ENCODE measurements at places on chromosomes 4 and X.

DNA sequence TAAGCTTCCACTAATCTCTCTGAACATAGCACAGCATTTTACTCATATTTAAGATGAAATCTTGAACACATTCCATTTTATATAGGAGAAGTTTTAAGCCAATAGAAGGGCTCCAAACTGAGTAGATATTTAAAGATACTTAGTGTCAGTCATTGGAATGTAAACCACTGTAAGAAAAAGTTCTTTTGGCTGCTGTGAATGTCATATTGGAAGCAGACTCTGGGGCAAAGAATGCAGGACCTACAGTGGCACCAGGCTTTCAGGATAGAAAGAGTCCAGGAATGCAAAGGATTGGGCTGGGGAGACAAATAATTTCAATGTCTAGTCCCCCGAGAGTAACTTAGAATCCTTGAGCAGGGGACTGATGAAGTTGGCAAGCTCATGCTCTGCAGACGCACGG is 1047.7 kb downstream of the STIM2 start:
- no peak for DNase-seq

- DNase-seq: no peak
Observed at GRCh38 chr4:78673337-78673736, 102.8 kb upstream of the BMP2K start.

DNA sequence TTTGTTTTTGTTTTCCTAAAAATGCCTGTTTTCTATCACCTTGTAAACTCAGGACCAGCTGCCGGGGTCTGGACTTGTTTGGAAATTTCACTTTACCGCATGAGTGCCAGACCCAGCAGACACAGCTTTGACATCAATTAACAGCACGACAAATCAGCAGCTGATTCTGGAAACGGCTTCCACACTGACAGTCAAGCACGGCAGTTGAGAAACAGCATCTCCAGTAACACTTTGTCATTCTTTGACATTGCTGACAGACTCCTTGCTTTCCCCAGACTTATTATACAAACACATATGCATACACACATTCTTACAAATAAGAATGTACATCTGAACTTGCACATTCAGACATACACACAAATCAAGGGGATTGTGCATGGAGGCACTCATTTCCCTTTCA is 1017.6 kb upstream of the HS3ST1 start:
- DNase-seq: no peak

DNA sequence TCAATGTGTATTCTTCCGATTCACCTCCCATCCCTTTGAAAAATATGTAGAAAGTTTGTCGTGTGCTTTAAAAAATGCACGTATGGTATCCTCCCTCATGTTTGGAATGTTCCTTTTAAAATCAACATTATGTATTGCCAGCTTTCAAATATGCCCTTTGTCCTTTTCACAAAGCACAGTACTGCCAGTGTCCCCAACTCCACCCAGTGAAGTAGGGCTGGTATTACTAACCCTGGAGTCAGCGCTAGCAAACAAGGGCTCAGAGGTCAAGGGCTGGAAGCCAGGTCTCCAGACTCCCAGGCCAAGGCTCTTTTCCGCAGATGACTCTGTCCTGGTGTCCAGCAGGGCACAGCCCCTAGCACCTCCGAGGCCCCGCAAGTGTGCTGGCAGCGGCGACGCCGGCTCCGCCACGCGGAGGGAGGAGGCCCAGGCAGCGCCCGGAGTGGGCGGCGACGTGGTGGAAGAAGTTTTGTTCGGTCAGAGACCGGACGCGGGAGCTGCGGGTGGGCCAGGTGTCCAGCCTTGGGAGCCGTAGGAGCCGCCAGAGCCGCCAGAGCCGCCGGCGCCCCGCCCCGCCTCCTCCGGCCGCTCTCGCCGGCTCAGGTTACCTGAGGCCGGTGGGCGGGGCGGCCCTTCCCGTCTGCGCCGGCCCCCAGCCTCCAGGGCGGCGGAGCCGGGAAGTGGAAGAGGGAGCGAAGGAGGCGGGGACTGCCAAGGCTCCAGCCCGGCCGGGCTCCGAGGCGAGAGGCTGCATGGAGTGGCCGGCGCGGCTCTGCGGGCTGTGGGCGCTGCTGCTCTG is at the start of gene IL13RA1:
Gene IL13RA1 (plus strand): TSS at position 720 of the 799 bp plus-strand sequence. CDS start 33 bp downstream, at position 753.
- DNase-seq: no peak

DNA sequence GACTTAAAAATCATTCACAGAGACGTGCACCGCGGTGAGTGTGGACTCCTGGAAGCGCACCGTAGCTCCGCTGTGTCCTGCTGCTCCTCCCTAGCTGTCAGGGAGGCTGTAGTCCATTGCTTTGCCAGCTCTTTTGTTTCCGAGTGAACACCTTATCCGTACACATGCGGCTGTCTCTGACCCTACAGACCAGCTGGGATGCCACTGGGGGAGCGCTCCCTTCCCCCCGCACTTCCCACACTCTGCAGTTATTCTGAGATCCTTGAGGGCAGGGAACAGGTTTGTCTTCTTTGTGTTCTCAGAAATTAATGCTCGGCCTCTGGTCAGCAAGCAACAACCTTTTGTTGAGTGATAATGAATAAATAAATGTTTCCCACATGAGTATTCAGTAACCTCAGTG is 33.7 kb upstream of the MSANTD1 start:
- DNase-seq: no peak

- DNase-seq: no peak
Observed at GRCh38 chr4:184475498-184475897, 1.1 kb upstream of the IRF2 start.

GRCh38 chr4:30208731-30209435 is 511.3 kb upstream of the PCDH7 start:
- no peak for DNase-seq

GRCh38 chr4:40247350-40247749 is 50.5 kb downstream of the RHOH start:
- no peak for DNase-seq

DNA sequence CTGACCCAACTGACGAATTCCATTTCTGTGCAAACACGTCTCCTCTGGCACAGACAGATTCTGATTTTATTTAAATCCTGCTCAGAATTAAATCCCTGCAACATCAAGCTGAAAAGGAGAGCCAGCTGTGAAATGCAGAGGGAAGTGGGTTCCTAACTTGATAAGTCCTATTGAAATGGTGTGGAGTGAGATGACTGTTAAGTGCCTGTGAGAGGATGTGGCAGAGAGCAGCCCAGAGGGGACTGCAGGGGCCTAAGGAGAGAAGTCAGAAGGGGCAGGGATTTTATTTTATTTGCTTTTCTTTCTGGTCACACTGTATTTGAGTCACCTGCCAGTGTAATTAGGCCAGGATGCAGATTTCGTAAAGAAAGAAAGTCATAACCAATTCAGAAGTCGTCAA is 277.4 kb downstream of the NKX6-1 start:
- no peak for DNase-seq

GRCh38 chr4:100103671-100104070 is 86.6 kb downstream of the DDIT4L start:
- no peak for DNase-seq

- no peak for DNase-seq
Observed at GRCh38 chr4:38660838-38661237, 3.2 kb upstream of the KLF3 start.

DNA sequence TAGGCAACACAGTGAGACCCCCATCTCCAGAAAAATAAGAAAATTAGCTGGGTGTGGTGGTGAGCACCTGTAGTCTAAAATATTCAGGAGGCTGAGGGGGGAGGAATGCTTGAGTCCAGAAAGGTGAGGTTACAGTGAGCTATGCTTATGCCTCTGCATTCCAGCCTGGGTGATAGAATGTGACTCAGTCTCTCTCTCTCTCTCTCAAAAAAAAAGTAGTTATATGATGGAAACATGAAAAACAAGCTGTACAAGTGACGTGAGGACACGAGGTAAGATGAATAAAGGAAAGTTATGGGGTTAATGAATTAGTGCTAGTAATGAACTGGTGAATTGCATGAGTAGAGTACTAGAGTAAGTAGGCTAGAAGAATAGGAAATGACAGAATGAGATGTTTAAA is 21.8 kb upstream of the CAMK2D start:
- no peak for DNase-seq

DNA sequence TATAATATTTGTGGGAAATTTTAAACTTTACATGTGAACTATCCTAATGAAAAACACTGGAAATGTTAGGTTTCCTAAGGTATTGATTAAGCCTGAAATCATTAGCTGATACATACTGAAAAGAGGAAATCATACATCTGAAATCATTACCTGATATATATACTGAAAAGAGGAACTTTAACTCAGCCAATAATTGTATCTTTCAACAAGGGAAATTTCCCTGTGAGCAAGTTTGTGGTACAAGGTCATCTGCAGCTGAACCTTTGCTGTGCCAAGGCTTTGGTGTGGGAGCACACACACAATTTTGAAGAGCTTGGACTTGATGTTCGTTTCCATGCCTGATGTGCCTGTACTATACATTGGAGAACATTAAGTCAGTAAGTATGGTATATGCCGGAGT is 131.9 kb upstream of the USP9X start:
- no peak for DNase-seq

GRCh38 chr4:7590189-7590588 is 155.5 kb upstream of the PSAPL1 start:
- DNase-seq: no peak

DNA sequence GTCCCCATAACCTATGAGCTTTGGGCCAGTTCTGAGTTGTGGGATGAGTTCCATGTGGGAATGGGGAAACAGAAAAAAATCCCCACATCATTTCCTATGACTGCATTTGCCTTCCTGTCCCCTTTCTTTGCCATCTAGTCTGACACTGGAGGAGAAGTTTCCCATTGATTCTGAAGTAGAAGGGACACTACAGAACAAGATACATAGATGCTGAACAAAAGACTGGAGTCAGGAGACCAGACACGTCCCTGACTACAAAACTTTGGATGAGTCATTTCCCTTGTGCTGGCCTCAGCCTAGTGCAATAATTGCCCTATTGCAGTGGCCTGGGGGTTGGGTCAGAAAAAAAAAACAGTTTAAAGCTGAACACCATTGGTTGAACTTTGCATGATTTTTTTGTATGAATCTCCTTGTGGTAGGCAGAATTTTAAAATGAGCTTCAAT is 22.1 kb downstream of the BEX3 start:
- no peak for DNase-seq

DNA sequence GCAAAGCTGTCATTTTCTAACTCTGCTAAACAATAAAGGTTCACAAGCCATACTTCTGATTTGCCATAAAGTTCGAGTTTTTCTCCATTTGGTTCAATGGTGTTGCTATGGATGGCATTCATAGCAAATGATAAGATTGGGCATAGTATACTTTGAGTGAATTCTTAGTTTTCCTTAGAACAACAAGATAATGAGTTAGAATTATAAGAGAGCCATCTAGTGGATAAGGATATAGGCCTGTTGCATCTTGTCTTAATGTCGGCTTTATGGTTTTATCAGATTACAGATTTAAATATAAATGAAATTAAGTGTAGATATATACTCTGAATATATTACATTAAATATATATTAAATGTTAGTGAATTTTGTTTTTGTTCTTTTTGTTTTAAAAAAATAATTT is 644.6 kb downstream of the IL1RAPL1 start:
- no peak for DNase-seq

GRCh38 chr4:110905367-110905766 is 282.5 kb upstream of the PITX2 start:
- no peak for DNase-seq

DNA sequence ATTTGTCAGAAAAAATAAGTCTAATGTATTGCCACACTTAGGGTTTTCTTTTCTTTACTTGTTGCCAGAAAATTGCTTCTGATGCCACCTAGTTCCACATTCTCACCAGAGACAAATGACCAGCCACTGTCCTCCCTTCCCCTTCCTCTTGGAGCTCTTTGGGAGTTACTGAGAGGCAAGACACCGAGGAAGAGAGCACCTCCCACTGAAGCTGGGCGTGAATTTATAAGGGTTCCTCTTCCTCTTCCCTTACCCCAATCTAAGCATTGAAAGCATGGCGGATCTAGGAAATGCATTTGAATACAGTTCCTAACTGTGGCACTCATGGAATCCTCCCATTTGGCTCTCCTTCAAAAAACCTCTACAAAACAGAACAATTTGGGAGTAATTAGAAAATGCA is 30.0 kb downstream of the ANXA3 start:
- no peak for DNase-seq

DNA sequence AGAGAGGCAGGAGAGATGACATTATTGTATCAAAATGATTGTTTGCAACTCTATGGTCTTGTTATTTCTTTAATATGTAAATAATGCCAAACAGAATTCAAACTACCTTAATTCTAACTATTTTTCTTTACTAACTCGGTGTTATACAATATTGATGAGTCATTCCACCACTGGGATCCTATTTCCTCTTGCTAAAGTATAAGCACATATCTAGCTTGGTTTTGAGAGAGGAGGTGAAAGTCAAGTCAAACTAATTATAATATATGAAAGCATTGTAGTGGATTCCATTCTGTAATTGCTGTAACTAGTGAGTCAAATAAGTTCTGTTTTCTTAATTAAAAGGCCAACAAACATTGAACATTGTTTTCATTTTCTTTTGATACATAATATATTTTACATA is 837.6 kb downstream of the PDHA2 start:
- DNase-seq: no peak

DNA sequence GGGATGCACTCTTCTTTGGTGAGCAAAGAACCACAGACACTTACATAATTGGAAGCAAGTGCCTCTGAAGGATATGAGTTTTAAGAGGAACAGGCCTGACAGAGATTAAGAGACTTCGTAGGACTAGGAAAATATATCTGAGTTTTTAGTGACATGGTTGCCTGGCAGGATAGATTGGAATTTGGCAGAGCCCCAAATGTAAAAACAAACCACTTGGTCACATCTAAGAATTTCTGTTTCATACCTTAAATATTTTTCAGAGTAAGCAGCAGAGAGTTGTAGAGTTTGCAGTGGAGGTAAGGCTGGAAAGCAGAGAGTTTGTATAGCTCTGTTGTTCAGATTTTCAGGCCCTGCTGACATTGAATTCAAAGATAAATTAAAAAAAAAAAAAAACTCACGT is 150.1 kb upstream of the MAGEB2 start:
- no peak for DNase-seq

GRCh38 chr4:66849596-66849995 is 695.7 kb downstream of the CENPC start:
- no peak for DNase-seq

- no peak for DNase-seq
Observed at GRCh38 chrX:24563291-24564010, 83.7 kb downstream of the PCYT1B start.

- DNase-seq: no peak
Observed at GRCh38 chr4:152424977-152425376, 110.9 kb downstream of the FBXW7 start.

- no peak for DNase-seq
Observed at GRCh38 chr4:32645653-32646052, 1925.5 kb downstream of the PCDH7 start.

- DNase-seq: no peak
Observed at GRCh38 chr4:4603067-4603466, 61.2 kb upstream of the STX18 start.
